Uterus (tissue), 4 donors: ENCODE measurements at places on chromosomes 3 and 15. TPM values are rescaled to one million over a fixed set of nuclear protein-coding genes. Genes with fewer than 3 reads are reported as not detected.
A peak's percentile ranks its signal among the peaks of the same experiment; 100 is the strongest.

DNA sequence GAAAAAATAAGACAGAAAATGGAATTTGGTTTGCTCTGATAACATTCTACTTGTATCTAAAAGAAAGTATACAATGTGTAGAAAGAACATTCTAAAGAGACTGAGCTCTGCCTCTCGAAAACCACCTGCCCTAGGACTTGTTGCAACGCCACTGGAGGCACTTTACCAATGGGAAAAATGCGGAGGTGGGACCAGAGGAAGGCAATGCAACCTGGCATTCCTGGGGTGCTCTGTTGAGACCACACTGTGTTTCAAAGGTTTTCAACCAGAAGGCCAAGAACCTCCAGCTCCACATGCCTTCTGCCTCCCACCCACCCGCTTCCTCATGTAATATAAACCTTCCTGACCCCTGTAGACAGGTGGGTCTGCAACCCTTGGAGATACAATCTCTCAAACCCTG, 4.5 kb downstream of the PROK2 start:
- H3K4me3 ChIP-seq: no peak overlapping the region
- no peaks in the 10 kb centered on the region for H3K36me3 ChIP-seq
- H3K27me3 ChIP-seq: peaks cover 71% of the 10 kb centered on the region
- DNase-seq: no peak

The ZBTB47 gene
- total RNA-seq: 34.3 TPM

- H3K27me3 ChIP-seq: no peaks in the 10 kb centered on the region
- peaks cover 5% of the 10 kb centered on the region for H3K4me1 ChIP-seq
- no peak overlapping the region for H3K4me3 ChIP-seq
- H3K36me3 ChIP-seq: no peaks in the 10 kb centered on the region
- no peak overlapping the region for H3K27ac ChIP-seq
These were observed 64.1 kb upstream of the IMPG2 start for GRCh38 chr3:101384426-101384825.

DNA sequence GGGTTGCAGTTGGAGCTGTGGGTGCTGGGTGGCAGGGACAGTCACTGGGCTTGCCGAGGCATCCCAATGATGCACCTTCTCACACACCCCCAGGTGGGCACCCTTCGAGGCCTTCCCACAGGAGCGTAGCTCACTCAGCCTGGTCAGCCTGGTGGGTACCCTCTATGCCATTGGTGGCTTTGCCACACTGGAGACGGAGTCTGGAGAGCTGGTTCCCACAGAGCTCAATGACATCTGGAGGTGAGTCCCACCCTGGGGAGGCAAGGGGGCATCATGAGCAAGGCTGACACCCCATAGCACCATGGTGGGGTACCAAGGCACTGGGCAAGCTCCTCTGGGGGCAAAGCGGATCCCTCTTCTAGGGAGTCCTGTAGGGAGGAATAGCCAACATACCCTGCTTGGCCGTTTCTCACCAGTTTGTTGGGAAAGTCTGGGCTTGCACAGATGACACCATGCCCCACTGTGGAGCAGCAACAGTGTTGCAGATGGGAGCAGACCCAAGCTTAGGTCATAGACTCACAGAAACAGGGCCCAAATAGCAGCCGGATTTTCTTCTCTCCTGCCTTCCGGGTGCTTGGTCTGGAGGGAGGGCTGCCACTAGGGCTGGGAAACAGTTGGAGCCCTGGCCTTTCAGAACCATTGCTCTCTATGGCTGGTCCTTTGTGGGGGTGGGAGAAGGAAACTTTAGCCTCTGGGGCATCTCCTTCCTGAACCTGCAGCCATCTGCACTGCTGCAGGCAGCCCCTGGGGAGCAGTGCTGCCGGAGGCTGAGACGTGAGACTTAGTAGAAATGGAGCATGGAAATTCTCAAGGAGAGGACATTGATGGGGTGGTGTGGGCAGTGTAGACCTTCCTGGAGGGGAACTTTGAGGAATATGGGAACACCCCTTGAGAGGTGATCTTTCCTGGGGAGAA, 5.7 kb downstream of the KLHL40 start:
- H3K27me3 ChIP-seq: no peaks in the 10 kb centered on the region
- no peak overlapping the region for H3K27ac ChIP-seq
- H3K36me3 ChIP-seq: no peaks in the 10 kb centered on the region
- DNase-seq: peak; percentile 9

DNA sequence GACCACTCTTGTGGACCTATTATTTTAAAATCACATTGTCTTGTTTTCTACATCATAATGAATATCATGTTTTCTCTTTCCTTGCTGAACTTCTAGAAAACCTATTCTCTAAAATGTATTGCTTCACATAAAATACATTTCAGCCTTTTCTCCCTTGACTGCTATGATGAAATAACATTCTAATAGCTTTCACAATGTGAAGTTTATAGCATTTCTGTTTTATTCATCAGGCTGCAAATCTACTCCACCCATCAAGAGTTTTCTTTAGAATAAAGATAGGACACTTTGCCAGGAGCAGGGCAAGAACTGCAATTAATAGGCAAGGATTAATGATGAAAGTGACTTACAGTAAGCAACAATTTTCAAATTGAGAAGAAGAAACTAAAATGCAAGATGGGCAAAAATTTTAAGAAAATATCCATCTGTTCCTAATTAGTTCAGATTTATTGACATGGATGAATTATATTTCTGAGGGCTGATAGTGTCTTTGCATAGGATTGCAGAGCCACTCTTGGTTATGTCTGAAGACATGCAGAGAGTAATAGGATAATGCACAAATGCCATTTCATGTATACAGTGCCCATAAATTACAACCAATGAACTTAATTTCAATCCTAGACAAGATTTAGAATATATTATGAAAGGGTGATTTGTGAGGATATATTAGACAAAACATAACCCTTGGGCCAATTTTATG, 21.7 kb downstream of the LEKR1 start:
- H3K27ac ChIP-seq: no peak overlapping the region
- H3K4me3 ChIP-seq: no peak overlapping the region
- no peak for DNase-seq
- H3K4me1 ChIP-seq: no peaks in the 10 kb centered on the region
